Activated T-cell treated with anti-CD3 and anti-CD28 coated beads, Interleukin-2, amount 50 U/mL, for 24 hours (primary cell): ENCODE measurements at places on chromosomes 1 and 21.

DNA sequence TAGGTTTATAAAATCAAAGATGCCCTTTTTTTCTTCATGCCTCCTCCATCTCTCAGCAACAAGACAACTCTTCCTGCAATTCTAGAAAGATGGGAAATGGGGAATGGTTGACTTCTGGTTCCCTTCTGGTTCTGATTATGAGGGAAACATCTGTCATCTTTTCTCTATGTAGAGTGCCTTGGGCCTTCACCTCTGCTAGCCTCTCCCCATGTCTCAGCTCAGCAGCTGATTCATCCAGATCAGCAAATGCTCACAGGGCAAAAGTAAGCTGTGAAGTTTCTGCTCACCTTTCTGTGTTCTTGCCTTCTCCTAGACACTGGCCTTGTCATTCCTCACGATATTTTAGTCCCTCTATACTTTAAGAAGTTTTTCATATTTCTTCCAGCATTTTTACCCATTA is 17.8 kb upstream of the BECN2 start:
- no peak overlapping the region for H3K4me3 ChIP-seq
- no peaks in the 10 kb centered on the region for H3K27me3 ChIP-seq
- no peaks in the 10 kb centered on the region for H3K36me3 ChIP-seq
- H3K4me1 ChIP-seq, result no peaks in the 10 kb centered on the region
- no peak overlapping the region for H3K27ac ChIP-seq

- no peaks in the 10 kb centered on the region for H3K36me3 ChIP-seq
- no peaks in the 10 kb centered on the region for H3K27me3 ChIP-seq
- no peak for DNase-seq
- H3K4me1 ChIP-seq, result peaks cover 66% of the 10 kb centered on the region
These were observed 87.5 kb upstream of the RUNX3 start for GRCh38 chr1:25017436-25018109.

GRCh38 chr1:177255411-177255810 is 84.7 kb downstream of the BRINP2 start:
- no peaks in the 10 kb centered on the region for H3K4me1 ChIP-seq
- H3K27ac ChIP-seq, result no peak overlapping the region
- DNase-seq, result no peak
- no peaks in the 10 kb centered on the region for H3K27me3 ChIP-seq
- no peaks in the 10 kb centered on the region for H3K36me3 ChIP-seq

DNA sequence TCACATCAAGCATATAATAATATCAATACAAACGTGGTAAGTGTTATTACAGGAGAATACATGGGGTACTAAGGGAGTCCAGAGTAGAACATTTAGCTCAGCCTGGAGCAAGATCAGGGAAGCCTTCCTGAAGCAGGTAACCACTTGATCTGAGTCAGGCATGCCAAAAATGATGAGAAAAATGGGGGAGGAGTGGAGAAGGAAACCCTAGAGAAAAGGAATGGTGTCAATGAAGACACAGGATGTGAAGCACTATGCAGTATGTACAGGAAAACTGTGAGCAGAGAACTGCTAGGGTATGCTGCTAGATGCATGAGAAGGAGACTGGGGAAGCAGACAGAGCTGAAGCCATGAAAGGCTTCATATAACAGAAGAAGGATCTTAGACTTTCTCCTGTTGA is 84.7 kb downstream of the NOTCH2 start:
- peaks cover 47% of the 10 kb centered on the region for H3K4me1 ChIP-seq
- no peak overlapping the region for H3K27ac ChIP-seq
- no peak for DNase-seq
- H3K4me3 ChIP-seq, result no peak overlapping the region

GRCh38 chr1:153506386-153506785 is 29.4 kb downstream of the S100A6 start:
- no peaks in the 10 kb centered on the region for H3K27me3 ChIP-seq
- no peak overlapping the region for H3K27ac ChIP-seq
- peaks cover 10% of the 10 kb centered on the region for H3K4me1 ChIP-seq
- H3K36me3 ChIP-seq, result no peaks in the 10 kb centered on the region
- no peak for DNase-seq
- no peak overlapping the region for H3K4me3 ChIP-seq

- H3K4me1 ChIP-seq, result peaks cover 7% of the 10 kb centered on the region
- no peaks in the 10 kb centered on the region for H3K36me3 ChIP-seq
- no peaks in the 10 kb centered on the region for H3K27me3 ChIP-seq
- no peak overlapping the region for H3K4me3 ChIP-seq
These were observed 100.1 kb downstream of the C1orf21 start for GRCh38 chr1:184486761-184487445.
